ENCODE measurements at places on chromosomes 3 and 15. TPM values are rescaled to one million over a fixed set of nuclear protein-coding genes. Genes with fewer than 3 reads are reported as not detected.

CTXN2 gene
- 2.0 TPM for total RNA-seq

DUSP7 gene
- 13.8 TPM for total RNA-seq

ATP2B2 gene
- total RNA-seq = 25.2 TPM

OSTN gene
- total RNA-seq = 0.17 TPM

UROC1 gene
- 0.06 TPM for total RNA-seq

SOX2 gene
- total RNA-seq = 104 TPM

GPR62 gene
- 1.2 TPM for total RNA-seq

BTLA gene
- total RNA-seq = 0.10 TPM

TMEM158 gene
- total RNA-seq = 3.2 TPM

ZNF774 gene
- total RNA-seq = 6.6 TPM

ZWILCH gene
- total RNA-seq = 19.0 TPM

COL7A1 gene
- total RNA-seq = 8.4 TPM

GOLGA8S gene
- total RNA-seq = 1.1 TPM

GOLGA6A gene
- 0.59 TPM for total RNA-seq

HCLS1 gene
- total RNA-seq = 7.7 TPM

CCR4 gene
- total RNA-seq = 0.20 TPM

Measured in spinal cord (tissue), 10 donors.